Stimulated activated CD4-positive, alpha-beta T cell treated with anti-CD3 and anti-CD28 coated beads, TNF-alpha, amount 100 ng/mL, for 1 hour (primary cell): ENCODE measurements at places on chromosomes 16 and 17.

GRCh38 chr16:75264457-75264998 is 13.1 kb upstream of the BCAR1 start:
- no peak for DNase-seq

GRCh38 chr17:77038884-77039555 is 101.7 kb upstream of the SEC14L1 start:
- DNase-seq, result no peak

- DNase-seq, result no peak
Measured at GRCh38 chr17:71071837-71072236, 902.5 kb downstream of the KCNJ2 start.

DNA sequence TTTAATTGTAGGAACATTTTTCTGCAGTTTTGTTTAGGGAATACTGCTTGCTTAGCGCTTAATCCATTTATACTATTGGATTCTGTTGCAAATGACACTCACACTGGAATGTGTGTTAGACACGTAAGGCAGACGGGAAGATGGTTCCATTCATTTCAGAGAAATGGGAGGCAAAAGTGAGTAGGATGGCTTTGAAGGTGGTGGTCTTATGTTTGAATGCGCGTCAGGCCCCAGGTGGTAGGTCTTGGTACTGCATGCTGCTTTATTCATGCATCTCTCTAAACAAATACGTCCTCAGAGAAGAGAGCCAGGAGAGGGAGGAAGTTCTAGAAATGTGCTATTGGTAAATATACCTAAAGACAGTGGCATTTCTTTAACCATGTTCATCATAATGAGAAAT is 997.6 kb upstream of the RBFOX1 start:
- no peak for DNase-seq

DNA sequence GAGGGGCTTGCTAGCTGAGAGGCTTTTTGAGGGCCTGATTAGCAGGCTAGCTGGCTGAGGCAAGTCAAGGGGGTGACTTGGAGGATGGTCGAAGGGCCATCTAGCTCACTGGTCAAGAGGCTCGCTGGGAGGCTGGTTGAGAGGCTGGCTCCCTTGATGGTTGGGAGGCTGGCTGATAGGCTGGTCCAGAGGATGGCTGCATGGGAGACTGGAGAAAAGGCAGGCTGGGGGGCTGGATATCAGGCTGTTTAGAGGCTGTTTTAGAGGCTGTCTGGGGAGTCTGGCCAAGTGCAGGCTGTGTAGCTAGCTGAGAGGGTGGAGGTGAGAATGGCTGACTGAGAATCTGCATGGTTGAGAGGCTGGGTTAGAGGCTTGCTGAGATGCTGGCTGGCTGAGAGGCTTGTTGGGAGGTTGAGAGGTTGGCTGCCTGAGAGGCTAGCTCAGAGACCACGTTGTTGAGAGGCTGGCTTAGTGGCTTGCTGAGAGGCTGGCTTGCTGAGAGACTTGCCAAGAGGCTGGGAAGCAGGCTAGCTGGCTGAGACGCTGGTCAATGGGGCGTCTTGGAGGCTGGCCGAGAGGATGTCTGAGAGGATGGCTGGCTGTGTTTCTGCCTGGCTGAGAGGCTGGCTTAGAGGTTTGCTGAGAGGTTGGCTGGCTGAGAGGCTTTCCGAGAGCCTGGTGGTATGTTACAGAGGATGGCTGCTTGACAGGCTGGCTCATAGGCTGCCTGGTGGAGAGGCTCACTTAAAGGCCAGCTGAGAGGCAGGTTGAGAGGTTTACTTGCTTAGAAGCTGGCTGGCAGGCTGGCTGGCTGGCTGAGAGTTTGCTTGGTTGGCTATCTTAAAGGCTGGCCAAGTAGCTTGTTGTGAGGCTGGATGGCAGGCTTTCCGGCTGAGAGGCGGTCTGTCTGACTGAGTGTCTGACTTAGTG is 36.6 kb upstream of the ACSM2B start:
- no peak for DNase-seq

- DNase-seq, result no peak
Measured at GRCh38 chr17:61127960-61128359, 271.7 kb upstream of the TBX2 start.

DNA sequence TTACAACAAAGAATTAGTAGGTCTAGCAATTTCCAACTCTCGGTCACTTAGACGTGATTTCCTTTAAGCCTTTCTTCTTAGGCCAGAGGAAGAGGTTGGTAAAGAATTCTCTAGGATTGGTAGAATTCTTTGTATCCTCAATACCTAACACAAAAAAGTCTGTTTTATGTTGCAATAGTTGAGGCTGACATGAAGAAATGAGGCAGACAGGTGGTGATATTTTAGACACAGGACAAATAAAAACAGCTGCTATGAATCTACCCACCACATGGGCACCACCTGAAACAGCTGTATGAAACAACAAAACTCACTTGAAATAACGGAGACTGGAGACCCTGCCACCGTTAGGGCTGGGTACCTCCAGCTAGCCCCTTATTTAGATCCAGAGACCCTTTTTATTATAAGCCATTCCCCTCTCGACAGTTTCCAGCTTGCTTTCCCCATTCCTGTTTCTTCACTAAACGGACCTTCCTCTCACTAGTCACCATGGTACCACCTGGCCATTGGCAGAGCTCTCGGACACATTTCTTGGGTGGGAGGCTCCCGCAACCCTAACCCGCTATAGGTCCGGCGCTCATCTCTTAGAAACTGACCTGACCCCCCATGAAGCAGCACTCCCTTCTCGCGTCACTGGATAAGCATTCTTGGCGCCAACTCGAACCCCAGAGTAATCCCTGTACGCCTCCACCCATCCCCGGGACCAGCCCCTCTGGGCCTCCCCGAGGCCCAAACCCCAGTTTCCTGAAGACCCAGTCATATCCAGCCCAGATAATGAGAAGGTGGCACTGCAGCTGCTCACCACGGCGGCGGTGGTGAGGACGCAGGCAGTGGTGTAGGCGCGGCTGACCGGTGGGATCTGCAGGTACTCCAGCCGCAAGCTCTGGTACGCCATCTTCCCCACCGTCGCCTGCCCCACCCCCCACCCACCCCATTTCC is at the start of gene DERL2:
Gene DERL2, minus strand, starts transcription at position 909 of the 936 bp plus-strand sequence. Its CDS starts 17 bp downstream, at position 892.
- DNase-seq, result no peak

- no peak for DNase-seq
Measured at GRCh38 chr17:46126840-46127239, 66.4 kb downstream of the KANSL1 start.

GRCh38 chr16:22681554-22682291 is 132.2 kb upstream of the HS3ST2 start:
- no peak for DNase-seq

DNA sequence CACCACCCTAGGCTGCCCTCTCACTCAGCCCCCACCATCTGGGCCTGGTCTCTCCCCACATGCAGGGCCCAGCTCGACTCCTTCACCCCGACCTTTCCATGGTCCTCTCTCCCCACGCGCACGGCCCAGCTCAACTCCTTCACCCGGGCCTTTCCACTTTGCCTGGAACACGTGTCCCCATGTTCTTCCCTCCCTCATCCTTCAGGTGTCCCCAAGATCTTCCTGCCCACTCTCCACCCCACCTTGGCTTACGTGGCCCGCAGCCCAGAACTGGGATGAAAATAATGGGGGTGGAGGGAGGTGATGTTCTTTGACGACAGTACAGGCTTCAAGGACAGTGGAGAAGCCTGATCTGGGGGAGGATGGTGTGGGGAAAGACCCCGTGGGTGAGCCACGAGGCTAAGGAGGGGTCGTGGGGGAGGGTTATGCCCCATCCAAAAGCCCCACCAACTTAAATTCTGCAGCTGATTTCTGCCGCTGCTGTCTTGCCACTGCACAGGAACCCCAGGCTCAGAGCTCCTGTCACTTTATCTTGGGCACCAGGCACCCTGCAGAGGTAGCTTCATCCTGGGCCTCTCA is 9.9 kb upstream of the MEAK7 start:
- no peak for DNase-seq

DNA sequence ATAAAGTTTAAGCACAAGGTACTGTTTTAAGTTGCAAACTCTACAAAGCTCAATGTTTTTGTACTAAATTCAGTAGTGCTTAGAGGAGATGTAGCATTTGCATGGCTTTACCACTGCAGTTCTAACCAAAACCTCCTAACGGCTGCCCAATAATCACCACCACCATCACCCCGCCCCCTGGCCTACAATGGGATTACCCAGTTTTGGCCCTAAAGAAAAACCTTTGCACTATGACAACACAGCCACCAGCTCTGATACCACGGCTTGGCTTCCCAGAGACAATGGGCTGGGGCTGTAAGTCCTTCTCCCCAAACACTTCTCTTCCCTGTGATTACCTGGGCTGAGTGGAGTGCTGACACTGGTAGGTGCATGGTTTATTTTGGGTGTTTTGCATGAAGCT is 58.4 kb upstream of the MTMR4 start:
- DNase-seq, result no peak

DNA sequence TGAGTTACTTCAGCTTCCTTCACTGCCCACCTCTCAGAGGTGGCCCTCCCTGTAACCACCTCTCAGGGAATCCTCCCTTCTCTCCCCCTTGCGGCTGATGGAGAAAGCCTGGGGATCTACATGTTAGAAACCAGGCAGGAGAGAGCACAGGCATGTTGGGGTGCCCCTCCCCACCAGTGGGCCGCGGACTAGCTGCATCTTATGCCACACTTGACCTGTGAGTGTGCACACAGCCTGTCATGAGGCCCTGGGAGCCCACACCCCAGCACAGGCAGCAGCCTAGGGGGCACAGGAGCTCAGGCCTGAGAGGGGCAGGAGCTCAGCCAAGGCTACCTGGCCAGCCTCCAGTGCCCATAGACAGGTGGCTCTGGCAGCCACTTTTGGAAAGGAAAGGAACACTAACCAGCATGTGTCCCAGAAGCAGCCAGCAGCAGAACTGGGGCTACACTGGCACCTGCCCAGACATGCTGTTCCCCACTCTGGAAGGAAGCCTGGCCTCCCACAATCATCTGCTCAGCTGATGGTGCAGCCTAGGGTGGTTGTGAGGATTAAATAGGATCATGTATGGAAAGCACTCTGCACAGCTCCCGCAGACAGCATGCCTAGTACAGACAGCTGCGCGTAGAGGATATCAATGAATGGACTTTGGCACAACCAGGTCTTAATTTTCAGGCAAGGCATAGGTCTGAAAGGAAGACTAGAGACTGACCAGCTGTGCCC is 60.5 kb downstream of the TMEM132E start:
- DNase-seq, result no peak

- no peak for DNase-seq
Measured at GRCh38 chr17:49574945-49575678, 559 bp upstream of the NXPH3 start.

GRCh38 chr16:90035902-90036301 is 16.6 kb upstream of the DBNDD1 start:
- no peak for DNase-seq

- no peak for DNase-seq
Measured at GRCh38 chr16:57575468-57576277, 33.2 kb downstream of the ADGRG5 start.

DNA sequence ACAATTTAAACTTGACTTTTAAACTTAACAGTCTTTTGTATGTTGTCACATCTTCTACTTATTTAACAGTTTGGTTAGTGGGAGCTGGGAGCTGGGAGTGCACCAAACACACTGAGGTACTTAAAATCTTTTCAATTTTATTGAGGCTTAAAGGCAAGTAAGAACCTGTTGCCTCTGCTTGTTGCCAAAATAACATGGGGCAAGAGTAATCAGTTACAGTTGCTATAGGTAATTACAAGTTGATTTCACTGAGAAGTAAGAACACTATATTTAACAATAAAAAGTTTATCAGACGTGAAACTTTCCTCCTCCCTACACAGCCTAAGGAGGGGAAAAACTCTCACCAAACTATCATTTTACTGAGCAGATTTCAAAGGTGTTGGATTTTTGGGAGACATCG is 135.2 kb downstream of the FTO start:
- DNase-seq, result no peak

DNA sequence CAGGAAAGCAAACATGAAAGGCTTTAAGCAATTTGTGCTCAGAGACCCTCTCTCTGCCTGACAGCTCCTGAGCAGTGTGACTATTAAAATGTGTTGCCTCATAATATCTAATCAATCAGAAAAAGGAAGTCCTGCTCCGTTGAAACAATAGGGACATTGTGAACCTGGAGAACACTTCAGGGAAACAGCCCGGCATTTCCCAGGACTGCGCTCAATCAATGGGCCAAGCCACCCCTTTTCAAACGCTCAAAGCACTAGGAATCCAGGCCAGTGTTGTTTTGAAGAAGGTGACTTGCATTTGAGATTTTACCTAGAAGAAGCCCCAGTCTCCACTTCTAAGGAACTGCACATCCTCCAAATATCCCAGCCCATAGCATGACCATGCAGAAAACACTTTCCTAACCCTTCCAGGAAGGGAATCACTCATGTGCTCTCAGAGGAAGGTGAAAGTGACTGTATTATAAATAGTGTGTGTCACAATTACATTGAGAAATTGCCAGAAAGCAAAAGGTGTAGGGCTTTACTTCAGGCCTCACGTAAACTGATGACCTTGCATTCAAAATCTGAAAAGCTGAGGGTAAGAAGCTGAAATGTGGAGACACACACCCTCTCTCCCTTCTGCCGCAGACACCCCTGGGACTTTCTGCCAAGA is 19.4 kb downstream of the CDRT4 start:
- DNase-seq, result no peak

GRCh38 chr17:67126983-67127382 is 82.6 kb downstream of the CACNG1 start:
- no peak for DNase-seq

GRCh38 chr17:20852239-20852989 is 190.4 kb downstream of the USP22 start:
- no peak for DNase-seq

DNA sequence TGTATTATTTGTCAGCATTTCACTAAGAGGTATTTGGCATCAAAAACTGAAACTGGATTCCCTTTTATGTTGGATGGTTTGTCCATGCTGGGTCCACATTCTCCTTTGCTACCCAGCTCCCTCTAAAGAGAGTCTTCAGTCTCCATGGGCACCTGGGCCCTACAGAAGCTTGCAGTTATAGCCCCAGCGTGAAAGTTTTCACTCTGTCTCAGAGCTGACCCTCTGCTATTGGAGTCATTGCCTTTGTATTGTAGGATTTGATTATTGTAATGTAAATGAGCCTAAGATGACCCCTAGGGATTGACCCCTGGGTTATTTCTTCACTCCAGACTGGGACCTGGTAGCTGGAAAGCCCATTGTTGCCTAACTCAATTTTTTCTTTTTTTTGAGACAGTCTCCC is 1026.5 kb upstream of the EEF2KMT start:
- DNase-seq, result no peak

DNA sequence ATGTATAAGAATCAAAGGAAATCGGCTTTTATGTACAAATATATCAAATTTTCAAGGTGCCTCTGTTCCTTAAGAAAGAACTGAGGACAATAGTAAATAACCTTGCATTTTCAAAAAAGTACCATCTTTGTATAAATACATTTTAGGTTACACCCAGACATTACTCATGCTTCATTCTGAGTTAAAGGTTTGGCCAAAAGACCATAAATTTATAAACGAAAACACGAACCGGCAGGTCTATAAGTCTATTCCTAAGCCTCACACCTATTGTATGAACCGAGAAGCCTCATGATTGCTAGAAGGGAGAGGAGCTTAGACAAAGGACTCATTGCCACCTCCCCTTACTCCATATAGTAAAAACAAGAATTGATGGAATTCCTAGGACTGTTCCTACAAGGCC is 94.6 kb upstream of the PSMD7 start:
- no peak for DNase-seq

- no peak for DNase-seq
Measured at GRCh38 chr17:56152874-56153602, at the start of gene ANKFN1. Gene ANKFN1 (plus strand): TSS chr17:56153475. CDS start chr17:56212668, 59,193 bp downstream.

GRCh38 chr17:7922845-7923628 is 6.6 kb downstream of the KCNAB3 start:
- peak; percentile 64 for DNase-seq

- DNase-seq, result no peak
Measured at GRCh38 chr16:21985524-21985923, 15.4 kb downstream of the PDZD9 start.

- no peak for DNase-seq
Measured at GRCh38 chr17:55704401-55704800, 18.3 kb downstream of the TMEM100 start.

GRCh38 chr17:16930571-16931317 is 41.2 kb downstream of the TNFRSF13B start:
- DNase-seq, result no peak
